ENCODE measurements at places on chromosomes 12 and 14.

- DNase-seq: no peak
These were observed 21.1 kb downstream of the PLEKHD1 start for GRCh38 chr14:69505338-69506240.

DNA sequence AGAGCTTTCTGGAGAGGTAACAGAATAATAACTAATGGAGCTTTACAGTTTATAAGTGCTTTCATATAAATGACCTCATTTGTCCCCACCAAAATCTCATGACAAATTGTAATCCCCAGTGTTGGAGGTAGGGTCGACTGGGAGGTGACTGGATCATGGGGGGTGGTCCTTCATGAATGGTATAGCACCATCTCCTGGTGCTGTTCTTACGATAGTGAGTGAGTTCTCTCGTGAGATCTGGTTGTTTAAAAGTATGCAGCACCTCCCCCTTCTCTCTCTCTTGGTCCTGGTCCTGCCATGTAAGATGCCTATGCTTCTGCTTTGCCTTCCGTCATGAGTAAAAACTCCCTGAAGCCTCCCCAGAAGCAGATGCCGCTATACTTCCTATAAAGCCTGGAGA lies 423.3 kb upstream of the GARIN6 start:
- DNase-seq: no peak

DNA sequence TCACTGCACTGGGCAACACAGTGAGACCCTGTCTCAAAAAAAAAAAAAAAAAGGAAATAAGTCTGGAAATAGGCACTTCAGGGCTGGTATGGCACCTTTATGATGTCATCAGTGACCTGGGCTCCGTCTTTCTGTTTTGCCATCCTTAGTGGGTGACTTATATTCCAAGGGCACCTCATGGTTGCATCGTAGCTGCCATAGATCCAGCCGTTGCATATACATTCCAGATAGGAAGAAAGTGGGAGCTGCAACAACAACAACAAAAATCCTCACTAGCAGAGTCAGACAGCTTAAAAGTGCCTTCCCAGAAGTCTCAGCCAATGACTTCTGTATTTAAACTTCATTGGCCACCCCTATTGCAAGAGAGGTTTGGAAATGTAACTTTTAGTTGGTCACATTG lies 26.4 kb downstream of the MYL2 start:
- DNase-seq: no peak

- DNase-seq: no peak
These were observed 14.3 kb downstream of the EXOC3L4 start for GRCh38 chr14:103108749-103109207.

DNA sequence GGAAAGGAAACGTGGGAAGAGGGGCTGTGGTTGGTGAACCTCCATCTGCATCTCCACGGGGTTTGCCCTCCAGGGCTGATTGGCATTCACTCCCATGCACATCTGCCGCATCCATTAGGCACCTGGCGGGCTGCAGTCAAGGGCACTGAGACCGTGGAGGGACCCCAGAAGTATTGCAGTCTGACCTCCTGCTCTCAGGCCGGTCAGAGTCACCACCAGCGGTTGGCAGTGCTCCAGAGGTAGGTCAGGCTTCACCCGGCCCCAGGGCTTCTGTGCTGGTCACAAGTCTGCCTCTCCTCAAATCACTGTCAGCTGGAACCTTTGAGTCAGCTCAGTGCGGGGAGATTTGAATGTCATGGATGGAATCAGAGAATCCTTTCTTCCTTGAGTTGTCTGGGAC lies 132.3 kb downstream of the PAPOLA start:
- no peak for DNase-seq

GRCh38 chr14:55645845-55646832 lies 66.1 kb downstream of the KTN1 start:
- DNase-seq: no peak

DNA sequence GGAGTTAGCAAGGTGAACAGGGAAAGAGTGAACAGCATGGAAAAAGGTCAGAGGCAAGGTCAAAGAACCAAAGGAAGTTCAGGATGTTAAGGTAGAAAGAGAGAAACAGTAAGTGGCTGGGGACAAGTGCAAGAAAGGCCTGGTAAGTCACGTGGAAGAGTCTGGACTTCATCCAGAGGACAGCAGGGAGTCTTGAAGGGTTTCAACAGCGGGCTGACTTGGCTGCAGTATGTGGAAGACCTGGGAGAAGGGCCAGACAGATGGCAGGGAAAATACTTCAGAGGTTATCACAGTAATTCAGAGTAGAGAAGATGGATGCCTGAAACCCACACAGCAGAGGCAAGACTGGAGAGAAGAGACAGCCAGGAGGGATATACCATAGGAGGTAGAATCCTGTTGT lies 34.0 kb downstream of the CIT start:
- DNase-seq: peak; percentile 12

GRCh38 chr12:94103986-94104385 lies 44.4 kb upstream of the PLXNC1 start:
- no peak for DNase-seq

GRCh38 chr14:21723431-21724045 lies 49.9 kb upstream of the OR4E1 start:
- no peak for DNase-seq

DNA sequence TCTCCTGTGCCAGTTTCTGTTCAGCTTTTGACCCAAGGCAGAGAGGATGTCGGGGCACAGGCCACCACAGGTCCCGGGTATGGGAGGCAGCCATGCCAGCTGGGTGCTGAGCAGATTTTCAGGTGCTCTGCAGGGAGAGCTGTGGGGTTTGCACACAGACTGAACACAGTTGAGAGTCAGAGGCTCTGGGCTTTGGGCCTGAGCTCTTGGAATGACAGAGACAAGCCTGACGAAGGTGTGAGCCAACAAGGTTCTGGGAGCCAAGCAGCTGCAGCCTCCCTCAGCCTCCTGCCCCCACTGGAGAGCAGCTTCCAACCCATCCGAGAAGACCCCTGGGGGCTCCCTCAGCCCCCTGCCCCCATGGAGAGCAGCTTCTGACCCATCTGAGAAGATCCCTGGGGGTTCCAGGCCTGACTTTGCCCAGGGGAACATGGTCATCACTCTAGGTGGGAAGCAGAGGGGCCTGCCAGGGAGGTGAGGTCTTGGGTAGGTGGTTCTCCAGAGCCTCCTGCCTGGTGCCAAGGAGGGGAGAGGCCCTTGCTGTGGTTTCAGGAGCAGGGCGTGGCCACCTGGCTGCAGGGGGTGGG lies 13.8 kb downstream of the FBRSL1 start:
- DNase-seq: no peak

- no peak for DNase-seq
These were observed 152.4 kb downstream of the KIF26A start for GRCh38 chr14:104290756-104291122.

- no peak for DNase-seq
These were observed 20.8 kb downstream of the SH2B3 start for GRCh38 chr12:111426344-111427185.

DNA sequence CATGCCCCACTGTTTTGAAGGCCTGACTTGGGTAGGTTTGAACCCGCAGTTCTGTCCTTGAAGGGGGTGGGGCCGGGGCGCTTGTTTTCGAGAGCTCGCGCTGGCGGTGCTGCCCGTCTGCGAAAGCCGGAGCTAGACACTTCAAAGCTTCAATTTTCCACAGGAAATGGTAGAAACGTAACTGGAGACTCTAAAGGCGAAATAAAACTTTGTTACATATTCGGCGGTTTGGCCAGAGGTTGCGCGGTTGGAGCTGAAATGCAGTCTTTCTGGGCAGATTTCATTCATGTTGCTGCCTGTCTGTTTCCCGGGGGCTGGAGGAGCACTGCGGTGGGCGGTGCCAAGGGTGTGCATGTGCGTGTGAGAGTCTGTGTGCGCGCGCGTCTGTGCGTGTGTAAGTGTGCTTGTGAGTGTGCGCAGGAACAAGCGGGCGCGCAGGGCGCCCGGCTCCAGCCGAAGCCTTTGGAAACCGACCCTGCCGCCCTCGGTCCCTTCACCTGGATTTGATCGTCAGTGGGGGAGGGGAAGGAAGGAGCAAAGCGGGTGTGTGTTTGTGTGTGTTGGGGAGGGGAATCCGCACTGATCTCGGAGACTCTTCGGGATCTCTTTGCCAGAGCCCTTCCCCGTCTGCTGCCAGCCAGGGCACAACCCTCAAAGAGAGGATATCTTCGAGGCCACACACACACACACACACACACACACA lies 227.7 kb upstream of the CRY1 start:
- no peak for DNase-seq

DNA sequence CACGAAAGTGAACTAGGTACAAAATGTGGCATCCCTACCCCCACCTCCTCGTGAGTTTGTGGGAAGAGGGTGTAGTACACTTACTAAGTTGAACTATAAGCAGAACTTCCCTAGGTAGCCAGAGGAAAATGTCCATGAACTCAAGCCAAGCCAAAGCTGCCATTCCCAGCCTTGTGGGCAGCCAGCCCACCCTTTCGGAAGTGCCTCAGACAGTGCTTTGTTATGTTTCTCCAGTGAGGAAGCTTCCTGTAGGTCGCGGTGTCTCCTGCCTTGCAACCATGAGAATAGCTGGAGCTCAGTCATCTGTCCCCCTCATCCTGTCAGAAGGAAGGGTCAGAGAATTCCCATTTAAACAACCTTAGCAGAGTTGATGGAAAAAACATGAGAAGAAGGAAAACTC lies 266.9 kb downstream of the DUSP6 start:
- DNase-seq: no peak

- peak; percentile 61 for DNase-seq
These were observed 7.9 kb downstream of the HDAC7 start for GRCh38 chr12:47811581-47812484.

GRCh38 chr14:65864984-65865383 lies 452.5 kb downstream of the FUT8 start:
- DNase-seq: no peak

DNA sequence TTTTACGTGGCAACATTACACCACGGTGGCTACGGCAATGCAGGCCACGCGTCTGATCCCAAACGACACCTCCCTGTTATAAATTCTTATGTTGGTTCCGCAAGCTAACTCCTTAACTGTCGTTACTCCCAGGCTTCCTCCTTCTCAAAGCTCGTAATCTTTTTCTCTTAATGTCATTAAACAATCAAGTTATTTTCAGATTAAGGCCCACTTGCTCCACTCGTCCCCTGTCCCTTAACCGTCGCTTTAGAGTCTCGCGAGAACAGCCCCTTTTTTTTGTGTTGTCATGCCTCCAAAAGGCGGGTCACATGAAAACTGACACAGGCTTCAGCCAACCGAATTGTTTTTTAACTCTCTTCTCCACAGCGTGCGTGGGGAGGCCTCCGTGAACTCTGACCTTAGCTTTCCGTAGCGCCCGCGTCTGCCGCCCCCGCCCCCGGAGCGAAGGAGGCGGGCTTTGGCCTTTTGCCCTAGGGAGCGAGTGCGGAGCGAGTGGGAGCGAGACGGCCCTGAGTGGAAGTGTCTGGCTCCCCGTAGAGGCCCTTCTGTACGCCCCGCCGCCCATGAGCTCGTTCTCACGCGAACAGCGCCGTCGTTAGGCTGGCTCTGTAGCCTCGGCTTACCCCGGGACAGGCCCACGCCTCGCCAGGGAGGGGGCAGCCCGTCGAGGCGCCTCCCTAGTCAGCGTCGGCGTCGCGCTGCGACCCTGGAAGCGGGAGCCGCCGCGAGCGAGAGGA lies at the start of gene CAND1:
Gene CAND1 (plus strand): TSS at position 463 of the 737 bp plus-strand sequence. CDS start 360 bp downstream, outside the sequence.
- peak; percentile 97 for DNase-seq

GRCh38 chr12:21769307-21769706 lies 5.2 kb downstream of the KCNJ8 start:
- DNase-seq: no peak

DNA sequence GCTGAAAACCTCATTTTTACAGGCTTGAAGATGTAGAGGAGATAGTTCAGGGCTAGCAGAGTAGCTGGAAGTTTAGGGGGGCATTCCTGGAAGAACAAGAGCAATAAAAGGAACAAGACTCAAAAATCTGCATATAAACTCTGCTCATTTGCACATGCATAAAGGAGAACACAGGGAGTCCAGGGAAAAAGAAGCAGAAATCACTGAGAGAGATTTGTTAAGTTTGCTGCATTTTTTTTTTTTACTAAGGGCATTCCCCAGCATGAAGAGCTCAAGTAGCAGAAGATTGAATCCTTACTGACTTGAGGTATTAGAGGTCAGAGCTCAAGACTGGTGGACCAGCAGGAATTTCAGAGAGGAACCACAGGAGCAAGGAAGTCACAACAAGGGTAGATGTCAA lies 28.2 kb upstream of the BCL11B start:
- no peak for DNase-seq

- DNase-seq: no peak
These were observed 422.8 kb upstream of the STXBP6 start for GRCh38 chr14:25472700-25473099.

DNA sequence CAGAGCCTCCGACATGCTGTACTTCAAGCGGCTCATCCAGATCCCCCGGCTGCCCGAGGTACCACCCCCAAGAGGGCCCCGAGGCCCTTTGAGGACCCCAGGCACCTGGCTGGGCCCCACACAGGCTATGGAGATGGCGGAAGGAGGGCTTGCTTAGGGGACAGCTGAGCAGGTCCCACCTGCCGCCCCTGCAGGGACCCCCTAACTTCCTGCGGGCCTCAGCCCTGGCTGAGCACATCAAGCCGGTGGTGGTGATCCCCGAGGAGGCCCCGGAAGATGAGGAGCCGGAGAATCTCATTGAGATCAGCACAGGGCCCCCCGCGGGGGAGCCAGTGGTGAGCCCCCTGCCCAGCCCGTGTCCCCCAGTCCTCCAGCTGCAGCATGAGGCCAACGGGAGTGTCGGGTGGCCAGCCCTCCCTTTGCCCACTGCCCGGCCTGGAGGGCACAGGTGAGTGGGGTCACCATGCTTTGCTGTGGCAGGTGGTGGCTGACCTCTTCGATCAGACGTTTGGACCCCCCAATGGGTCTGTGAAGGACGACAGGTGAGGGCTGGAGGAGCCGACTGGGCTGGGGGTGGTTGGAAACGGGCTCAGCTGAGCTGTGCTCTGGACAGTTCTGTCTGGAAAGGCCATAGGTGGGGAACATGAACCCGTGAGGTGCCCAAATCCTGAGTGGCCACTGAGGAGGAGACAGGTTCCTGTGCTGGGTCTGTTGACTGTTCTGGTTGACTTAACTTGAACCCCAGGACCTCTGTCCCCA lies 20.0 kb downstream of the HIP1R start:
- DNase-seq: no peak

DNA sequence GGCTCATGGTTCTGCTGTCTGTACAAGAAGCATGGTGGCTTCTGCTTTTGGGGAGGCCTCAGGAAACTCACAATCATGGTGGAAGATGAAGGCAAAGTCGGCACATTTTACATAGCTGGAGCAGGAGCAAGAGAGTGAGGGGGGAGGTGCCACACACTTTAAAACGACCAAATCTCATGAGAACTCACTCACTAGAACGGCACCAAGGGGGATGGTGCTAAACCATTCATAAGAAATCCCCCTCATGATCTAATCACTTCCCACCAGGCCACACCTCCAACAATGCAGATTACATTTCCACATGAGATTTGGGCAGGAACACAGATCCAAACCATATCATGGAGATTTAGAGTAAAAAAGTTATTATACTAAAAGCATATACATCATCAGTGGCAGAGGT lies 13.6 kb upstream of the LEMD3 start:
- DNase-seq: no peak
